ENCODE measurements at places on chromosomes 5 and 9.

GRCh38 chr9:90860382-90860781, 58.8 kb downstream of the SYK start:
- no peak for DNase-seq

GRCh38 chr5:176578391-176578808, 29.3 kb downstream of the CDHR2 start:
- no peak for DNase-seq

DNA sequence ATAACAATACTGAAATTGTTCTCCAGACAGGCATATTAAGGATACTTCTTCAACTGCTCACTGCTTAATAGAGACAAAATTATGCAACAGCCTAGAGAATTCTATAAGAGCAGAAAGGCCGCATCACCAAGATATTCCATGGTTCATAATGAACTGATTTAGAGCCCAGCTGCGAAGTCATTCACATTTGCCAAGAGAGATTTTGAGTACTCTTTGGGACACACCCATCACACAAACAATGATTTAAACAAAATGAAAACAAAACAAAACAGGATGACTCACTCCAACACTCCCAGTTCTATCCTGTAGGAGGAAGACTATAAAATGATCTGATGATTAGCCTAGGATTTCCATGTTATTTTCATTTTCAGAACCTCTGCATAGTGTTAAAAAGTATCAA, 145.7 kb upstream of the GNA14 start:
- no peak for DNase-seq

DNA sequence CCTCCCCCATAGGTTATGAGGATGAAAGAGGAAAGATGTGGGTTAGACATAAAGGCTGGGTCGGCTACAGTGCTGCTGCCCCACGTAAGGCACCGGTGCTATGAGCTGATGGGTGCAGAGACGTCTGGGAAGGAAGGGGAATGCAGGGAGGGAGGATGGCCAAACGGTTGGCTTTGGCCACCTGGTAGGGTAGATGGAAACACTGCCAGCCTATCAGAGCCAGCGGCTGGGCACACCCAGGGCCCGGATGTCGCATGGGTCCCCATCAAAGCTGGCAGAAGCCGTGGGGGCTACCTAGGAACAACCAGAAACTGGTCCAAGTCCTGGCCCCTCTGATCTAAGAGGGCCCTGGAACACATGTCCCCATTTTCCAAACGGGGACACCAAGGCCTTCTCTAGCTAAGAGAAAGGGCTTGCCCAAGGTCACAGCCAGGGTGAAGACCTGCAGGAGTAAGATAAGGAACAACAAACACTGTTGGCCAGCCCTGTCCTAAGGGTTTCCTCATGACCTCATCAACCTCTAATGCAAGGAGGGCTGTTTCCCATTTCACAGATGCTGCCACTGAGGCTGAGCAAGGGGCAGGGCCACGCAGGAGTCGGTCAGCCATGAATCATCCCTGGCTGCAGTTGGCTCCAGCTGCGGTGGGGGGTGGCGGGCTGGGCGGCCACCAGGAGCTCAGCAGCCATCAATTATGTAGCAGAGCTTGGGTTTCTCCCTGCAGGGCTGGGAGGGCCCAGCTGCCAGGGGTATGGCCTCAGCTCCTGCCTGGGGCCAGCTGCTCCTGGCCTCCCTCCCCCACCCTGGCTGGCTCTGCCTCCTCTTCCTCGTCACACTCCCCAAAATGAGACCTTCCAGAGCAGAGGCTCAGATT, 4.9 kb downstream of the SH3GLB2 start:
- no peak for DNase-seq

DNA sequence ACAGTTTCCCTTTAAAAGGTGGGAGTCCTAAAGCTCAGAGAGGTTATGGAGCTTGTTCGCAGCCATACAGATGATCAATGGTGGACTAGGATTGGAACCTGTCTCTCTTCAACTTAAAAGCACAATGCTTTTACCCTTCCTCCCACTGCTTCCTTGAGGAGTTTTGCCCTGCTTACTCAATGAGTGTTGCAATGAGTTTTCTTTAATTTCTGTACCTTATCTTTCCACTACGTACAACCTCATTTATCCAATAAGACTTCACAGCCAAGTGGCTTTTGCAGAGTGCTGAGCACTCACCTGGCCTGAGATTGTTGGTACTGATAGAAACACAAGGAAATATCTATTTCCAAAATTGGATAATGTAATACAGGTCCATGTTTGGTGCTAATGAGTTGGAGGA, 64.7 kb upstream of the ANKRD55 start:
- no peak for DNase-seq

DNA sequence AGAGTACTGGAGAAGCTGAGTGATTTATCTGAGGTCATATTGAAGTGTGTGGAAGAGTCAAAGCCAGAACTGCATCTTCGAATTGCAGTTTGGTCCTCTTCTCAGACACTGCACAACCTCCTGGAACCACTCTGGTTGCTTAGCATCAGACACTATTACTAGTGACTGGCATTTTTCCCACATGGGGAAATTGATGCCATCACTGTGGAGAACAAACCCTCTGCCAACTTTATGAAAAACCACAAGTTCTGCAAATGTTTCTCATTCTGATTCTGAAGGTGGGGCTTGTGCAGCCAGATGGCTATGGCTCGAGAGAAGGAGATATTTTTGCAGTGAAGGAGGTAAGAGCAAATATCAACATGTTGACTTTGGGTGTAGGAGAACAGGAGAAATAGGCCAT, 67.2 kb downstream of the KCTD16 start:
- no peak for DNase-seq

DNA sequence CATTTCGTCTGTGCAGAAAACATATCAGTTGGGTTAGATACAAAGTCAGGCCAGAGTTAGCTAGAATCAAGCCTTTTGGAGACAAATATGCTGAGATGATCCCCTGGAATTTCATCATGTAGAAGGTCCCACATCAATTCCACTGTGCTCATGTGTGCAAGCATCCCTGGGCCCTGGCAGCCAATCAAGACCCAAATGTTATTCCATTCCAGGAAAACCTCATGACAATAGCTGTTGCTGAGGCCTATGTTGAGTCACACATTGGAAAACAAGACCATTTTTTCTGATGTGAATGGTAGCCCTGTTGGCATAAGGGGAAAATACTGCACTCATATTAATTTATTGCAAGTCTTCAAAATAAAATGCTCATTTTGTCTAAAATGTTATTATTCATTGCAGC, 11.5 kb downstream of the SPOCK1 start:
- DNase-seq: no peak

- no peak for DNase-seq
These were observed 4.1 kb upstream of the ZCCHC10 start for GRCh38 chr5:133030343-133031005.

DNA sequence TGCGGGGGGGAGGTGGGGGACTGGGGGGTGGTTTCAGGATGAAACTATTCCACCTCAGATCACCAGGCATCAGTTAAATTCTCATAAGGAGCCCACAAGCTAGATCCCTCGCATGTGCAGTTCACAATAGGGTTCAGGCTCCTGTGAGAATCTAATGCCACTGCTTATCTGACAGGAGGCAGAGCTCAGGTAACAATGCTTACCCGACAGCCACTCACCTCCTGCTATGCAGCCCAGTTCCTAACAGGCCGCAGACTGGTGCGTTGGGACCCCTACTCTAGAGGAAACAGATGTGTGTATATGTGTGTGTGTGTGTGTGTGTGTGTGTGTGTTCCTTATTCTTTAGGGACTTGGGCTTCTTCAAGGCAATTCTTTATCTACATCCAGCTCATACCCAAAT, 352.3 kb upstream of the CCNH start:
- DNase-seq: no peak

DNA sequence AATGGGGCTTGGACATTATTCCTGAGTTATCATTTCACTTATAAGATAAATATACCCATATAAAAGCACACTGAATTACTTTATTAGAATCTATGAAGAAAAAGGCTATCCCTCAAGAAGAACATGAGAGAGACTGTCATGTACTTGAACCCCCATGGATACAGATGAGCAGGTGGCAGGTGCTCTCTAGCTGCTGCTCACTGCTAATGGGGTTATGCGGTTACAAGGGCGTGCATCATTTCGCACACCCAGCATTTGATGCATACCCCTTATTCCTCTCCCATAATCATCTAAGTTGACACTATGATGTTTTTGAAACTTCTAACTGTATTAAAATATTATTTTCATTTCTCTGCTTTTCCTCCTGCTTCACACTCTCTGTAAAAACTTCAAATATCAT, 16.4 kb downstream of the ITK start:
- DNase-seq: no peak
